ENCODE measurements at places on chromosomes 7 and 10. TPM values are rescaled to one million over a fixed set of nuclear protein-coding genes. Genes with fewer than 3 reads are reported as not detected.
A peak's percentile ranks its signal among the peaks of the same experiment; 100 is the strongest.

Gene ACTA2
- 60.7 TPM for total RNA-seq

DNA sequence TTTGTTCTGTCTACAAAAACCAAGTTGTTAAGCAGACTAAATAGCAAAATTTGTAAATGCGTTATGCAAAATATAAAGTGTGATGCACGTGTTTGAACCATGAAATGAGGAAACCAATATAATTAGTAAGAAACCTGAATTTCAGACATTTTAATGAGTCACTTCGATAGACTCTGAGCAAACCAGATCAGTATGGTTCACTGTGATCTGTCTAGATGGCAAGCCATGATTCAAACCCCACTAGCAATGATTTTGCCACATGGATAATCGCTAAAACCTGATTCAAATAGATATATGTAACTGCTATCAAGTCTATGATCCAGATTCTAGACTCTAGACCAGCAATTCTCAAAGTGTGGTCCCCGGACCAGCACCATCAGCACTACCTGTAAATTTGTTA lies 24.8 kb downstream of the ZC3HAV1 start:
- H3K4me3 ChIP-seq = peak overlapping the region; percentile 82
- H3K27ac ChIP-seq = peak overlapping the region; percentile 97
- H3K4me1 ChIP-seq = peaks cover 94% of the 10 kb centered on the region
- no peak for DNase-seq
- no peaks in the 10 kb centered on the region for H3K27me3 ChIP-seq
- H3K36me3 ChIP-seq = peaks cover 42% of the 10 kb centered on the region

- no peak for DNase-seq
- peaks cover 23% of the 10 kb centered on the region for H3K4me1 ChIP-seq
- peak overlapping the region; percentile 91 for H3K27ac ChIP-seq
- no peaks in the 10 kb centered on the region for H3K27me3 ChIP-seq
These were observed 58.2 kb downstream of the RBM33 start for GRCh38 chr7:155702616-155703015.

Gene SFTPA1
- total RNA-seq = not detected

GRCh38 chr10:15121707-15122106 lies 24.6 kb downstream of the RPP38 start:
- H3K4me1 ChIP-seq = peaks cover 37% of the 10 kb centered on the region
- peak overlapping the region; percentile 57 for H3K27ac ChIP-seq
- no peak for DNase-seq
- H3K27me3 ChIP-seq = no peaks in the 10 kb centered on the region

DNA sequence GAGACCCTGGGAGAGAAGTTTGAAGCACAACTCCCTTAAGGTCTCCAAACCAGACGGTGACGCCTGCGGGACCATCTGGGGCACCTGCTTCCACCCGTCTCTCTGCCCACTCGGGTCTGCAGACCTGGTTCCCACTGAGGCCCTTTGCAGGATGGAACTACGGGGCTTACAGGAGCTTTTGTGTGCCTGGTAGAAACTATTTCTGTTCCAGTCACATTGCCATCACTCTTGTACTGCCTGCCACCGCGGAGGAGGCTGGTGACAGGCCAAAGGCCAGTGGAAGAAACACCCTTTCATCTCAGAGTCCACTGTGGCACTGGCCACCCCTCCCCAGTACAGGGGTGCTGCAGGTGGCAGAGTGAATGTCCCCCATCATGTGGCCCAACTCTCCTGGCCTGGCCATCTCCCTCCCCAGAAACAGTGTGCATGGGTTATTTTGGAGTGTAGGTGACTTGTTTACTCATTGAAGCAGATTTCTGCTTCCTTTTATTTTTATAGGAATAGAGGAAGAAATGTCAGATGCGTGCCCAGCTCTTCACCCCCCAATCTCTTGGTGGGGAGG lies 10.8 kb downstream of the SERPINE1 start:
- no peak for DNase-seq
- no peaks in the 10 kb centered on the region for H3K36me3 ChIP-seq

Gene ZNF804B
- not detected for total RNA-seq

Gene SYT15
- 1.6 TPM for total RNA-seq

DNA sequence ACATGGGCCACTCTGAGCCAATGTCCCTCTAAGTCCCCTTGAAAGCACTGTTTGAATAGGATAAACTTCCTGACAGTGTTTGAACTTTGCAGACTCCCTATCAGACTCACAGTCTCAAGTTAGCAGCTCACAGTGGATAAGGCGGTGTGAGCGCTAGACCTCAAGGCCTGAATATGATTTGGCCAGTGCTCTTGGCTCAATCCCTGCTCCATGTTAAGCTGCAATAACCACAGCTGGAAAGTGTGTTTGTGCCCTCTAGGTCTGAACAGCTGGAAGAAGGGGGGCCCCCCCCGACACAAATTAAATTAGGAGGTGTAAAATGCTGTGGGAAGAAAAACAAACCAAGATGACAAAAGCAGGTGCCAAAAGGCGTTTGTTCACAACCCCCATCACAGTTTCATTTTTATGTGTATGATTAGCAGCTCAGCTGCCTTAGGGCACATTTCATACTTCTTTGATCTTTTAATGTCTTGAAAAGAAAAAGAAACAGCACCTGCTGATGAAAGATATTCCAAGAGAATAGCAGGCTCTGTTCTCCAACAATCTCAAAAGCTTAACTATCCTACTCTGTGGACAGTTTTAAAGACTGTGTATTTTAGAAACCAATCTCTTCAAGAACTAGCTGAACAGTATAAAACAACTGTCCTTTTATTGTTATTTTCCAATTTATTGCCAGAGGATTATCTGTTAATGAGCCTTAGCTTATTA lies 167.6 kb downstream of the SNX13 start:
- H3K4me1 ChIP-seq = peaks cover 18% of the 10 kb centered on the region
- DNase-seq = no peak
- no peak overlapping the region for H3K27ac ChIP-seq
- no peak overlapping the region for H3K4me3 ChIP-seq

Gene SYNPO2L
- not detected for total RNA-seq

Measured in activated T-cell treated with anti-CD3 and anti-CD28 coated beads, Interleukin-2, amount 50 U/mL, for 72 hours (primary cell).